CD4-positive, alpha-beta T cell treated with Interleukin-17A for 1 hour (primary cell): ENCODE measurements at places on chromosomes 11 and 22.

GRCh38 chr11:122023614-122024250, 92.3 kb downstream of the BLID start:
- no peak for DNase-seq

DNA sequence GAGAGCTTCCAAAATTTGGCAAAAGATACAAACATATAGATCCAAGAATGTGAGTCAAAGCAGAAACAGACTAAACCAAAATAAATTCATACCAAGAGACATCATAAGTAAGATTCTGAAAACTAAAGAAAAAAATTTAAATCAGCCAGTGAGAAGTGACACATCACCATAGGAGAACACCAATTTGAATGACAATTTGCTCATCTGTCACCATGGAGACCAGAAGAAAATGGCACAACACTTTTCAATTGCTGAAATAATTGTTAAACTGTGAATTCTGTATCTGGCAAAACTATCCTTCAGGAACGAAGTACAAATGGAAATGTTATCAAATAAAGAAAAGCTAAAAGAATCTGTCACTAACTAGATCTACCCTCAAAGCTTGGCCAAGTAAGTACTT, 864.3 kb downstream of the BRD1 start:
- no peak for DNase-seq

DNA sequence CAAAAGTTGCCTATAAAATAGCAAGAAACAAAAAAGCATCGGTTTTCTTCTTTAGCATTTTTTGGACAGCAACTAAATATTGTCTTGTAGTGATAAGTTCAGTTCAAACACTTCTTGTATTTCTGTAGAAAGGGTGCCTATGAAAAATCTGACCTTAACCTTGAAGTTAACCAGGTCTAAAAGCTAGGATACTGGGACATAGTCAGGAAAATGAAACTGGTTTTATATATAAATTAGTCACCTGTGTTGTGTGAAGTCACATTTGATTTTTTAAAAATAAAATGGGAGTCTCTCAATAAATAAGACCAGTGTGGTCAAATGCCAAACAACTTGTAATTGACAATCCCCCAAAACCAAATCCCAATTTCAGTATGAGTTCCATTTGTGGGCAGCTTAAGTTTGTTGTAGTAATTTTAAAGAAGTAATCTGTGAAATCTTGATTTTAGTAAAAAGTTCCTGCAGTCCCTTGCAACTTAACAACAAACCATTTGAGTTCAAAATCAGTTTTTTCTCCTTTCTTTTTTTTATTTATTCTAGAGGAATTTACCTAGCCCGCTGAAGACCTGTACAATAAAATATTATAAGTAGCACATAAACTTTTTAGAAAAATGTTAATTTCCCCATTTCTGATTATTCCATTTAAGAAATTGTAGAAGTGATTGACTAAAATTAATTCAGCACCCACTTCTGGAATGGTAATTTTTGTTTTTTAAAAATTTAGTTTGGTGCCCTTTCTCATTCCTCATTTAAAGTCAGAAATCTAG, 84.5 kb upstream of the PPARA start:
- DNase-seq, result no peak

- DNase-seq, result no peak
Observed at GRCh38 chr22:26554956-26555355, 35.0 kb downstream of the TPST2 start.

- DNase-seq, result no peak
Observed at GRCh38 chr11:408154-409007, 6.4 kb downstream of the SIGIRR start.

DNA sequence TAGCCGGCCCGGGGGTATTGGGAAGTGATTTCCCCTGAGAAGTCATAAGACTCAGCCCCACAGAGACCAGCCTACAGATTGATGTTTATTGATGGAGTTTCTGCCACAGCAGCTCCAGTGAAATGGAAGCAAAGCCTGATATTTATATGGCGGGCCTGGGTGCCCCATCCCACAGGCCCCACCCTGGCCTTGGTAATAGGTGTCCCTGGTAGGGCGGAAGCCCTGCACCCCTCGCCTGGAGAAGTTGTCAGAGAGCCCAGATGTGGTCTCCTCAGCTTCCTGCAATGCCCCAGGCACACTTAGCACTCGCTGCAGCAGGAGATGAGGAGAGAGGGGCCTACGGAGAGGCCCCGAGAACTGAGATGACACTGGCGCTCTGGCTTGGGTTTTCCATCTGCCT, 107.4 kb downstream of the MORC2 start:
- no peak for DNase-seq

GRCh38 chr11:109854731-109855130, 238.5 kb upstream of the ZC3H12C start:
- DNase-seq, result no peak

GRCh38 chr11:65657426-65657825, 5.3 kb downstream of the RELA start:
- DNase-seq, result no peak

GRCh38 chr11:35727140-35727539, 64.6 kb downstream of the TRIM44 start:
- no peak for DNase-seq

GRCh38 chr11:65437436-65438227, 15.0 kb downstream of the NEAT1 start:
- DNase-seq, result no peak

DNA sequence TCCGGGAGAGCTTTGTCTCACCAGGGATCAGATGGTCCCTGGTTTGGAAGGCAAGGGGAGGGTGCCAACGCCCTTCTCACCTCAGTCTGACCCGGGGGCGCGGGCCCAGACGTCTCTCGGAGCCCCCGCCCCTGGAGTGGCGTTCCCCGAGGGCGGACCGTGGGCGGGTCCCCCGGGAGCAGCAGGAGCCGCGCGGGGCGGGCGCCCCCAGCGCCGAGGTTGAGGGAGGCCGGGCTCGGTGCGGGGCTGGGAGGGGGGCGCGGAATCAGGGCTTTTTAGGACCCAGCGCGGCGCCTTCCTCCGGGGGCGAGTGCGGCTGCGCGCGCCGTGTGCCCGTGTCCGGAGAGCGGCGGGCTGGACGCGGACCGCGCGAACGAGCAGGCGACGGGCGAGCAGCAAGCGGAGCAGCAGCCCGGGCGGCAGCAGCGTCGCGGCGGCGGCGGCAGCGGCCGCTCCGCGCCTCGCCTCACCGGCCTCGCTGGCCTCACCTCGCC, at the start of gene KCNC1:
Gene KCNC1 (plus strand): TSS at position 364 of the 494 bp plus-strand sequence. CDS start 1,222 bp downstream, outside the sequence.
- DNase-seq, result no peak

- peak; percentile 78 for DNase-seq
Observed at GRCh38 chr11:62108017-62108750, 15.6 kb upstream of the INCENP start.

- DNase-seq, result no peak
Observed at GRCh38 chr11:44622190-44622650, 56.8 kb downstream of the CD82 start.

GRCh38 chr22:48242461-48242864, 1480.0 kb downstream of the TBC1D22A start:
- no peak for DNase-seq

GRCh38 chr11:134312223-134312622, 19.6 kb upstream of the GLB1L2 start:
- DNase-seq, result no peak

- peak; percentile 72 for DNase-seq
Observed at GRCh38 chr11:105000797-105001196, 22.2 kb downstream of the CASP5 start.

GRCh38 chr22:47250995-47251765, 488.7 kb downstream of the TBC1D22A start:
- no peak for DNase-seq

DNA sequence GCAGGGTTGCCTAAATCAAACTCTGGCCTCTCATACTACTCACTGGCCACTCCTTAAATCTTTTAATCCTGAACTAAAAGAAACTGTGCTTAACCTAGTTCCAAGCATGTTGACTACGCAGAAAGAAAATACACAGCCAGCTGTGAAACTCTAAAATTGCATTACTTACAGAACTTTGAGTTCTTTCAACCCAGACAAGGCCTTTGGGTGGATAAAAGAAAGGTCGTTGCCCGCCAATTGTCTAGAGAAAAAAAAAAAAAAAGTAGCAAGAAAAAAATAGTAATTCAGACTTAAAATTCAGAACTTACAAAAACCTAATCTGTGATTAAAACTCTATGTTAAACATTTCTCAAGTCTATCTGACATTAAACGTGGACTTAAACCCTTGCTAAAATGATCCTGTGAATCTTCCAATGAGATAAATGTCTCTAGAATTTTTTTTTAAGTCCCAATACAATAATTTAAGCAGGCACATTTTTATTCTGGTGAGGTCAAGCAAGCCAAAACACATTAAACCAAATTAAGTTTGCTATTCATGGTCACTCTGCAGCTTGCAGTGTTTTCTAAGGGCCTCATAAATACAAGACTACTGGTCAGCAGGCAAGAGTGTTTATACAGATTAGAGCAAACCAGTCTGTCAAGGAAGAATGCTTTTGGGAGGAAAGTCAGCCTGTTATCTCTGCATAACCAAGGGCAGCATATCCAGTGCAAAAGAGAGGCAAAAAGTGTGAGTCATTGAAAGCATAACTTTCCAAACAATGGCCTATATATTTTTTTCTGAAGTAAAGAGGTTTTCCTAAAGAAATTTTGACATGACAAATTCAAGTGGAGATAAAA, 29.5 kb upstream of the CCDC34 start:
- DNase-seq, result no peak

GRCh38 chr11:130068986-130069658, 572 bp upstream of the APLP2 start:
- peak; percentile 79 for DNase-seq

- no peak for DNase-seq
Observed at GRCh38 chr22:26273011-26273675, 103.9 kb downstream of the SEZ6L start.

DNA sequence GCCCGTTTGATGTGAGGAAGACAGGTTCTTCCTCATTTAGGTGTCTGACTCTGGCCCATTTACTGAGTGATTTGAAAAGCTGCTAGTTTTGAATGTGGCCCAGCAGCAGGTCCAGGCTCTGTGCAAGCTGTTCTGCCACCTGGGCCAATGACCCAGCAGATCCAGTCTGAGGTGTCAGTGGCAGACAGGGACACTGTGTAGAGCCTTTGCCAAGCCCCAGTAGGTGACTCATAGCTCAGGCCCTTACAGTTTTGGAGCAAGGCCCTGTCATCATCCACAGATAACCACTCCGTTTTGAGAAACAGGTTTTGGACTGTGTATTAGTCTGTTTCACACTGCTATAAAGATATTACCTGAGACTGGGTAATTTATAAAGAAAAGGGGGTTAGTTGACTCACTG, 23.9 kb downstream of the TSPAN32 start:
- no peak for DNase-seq

DNA sequence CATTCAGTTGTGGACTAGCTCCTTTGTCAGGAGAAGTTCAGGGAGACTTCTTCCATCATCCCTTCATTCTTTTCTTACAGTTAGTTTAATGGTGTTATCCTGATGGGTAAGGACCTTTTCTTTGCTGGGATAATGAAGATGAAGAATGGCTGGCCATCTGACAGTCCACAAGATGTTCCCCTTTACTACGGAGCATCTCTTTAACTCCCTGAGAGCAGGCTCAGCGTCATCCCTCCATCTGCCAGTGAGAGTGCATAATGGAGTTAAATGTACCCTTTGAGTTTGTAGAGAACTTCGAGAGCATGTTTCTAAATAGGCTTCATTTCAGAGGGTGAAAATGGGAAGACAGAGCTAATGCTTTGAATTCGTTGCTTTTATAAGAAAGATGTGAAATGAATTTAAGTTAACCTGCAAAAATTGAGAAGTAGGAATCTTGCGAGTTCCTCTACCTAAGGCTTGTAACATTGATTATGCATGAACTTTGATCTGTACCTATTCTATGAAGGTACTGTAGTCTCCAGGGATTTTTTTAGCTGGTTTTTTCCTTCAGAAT, 1.7 kb downstream of the EP300 start:
- DNase-seq, result peak; percentile 32

DNA sequence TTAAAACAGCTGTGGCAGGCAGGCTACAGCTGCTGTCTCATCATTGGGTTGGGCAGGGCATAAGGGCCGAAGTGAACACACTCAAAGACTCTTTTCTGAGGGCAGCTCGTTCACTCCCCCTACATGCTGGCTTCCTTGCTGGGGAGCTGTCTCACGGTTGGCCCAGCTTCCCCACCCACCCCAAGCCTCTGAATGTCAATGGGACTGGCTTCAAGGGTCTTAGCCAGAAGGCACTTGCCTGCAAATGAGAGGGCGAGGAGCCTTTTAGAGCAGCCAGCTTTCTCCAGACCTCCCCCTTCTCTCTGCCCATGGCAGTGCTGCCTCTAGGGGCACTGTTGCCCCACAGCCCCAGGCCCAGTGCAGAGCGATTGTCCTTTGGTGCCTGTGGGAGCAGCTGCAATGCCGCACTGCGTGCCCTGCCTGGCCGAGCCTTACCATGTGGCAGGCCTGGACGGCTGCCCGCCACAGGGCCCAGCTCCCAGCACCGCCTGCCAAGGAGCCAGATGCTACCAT, 94.7 kb upstream of the RASSF10 start:
- no peak for DNase-seq

- no peak for DNase-seq
Observed at GRCh38 chr22:48754611-48755058, 1073.0 kb downstream of the BRD1 start.

DNA sequence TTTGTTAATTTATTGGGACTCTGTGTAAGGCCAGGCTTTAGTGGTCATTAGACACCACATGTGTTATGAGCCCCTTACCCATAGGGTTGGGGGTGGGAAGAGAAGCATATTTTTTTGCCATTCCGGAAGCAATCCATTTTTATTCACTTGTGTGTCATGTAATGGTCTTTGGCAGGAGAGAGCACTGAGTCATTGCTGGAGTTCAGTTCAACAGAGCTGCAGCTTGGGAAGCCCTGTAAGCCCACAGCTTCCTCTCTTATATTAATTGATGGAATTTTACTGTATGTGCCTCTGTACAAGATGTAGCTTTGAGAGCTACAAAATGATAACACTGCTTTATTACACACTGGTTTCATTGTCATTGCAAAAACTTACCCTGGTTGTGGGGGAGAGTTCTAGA, 177.3 kb upstream of the SORL1-AS1 start:
- DNase-seq, result no peak

- DNase-seq, result no peak
Observed at GRCh38 chr11:34363363-34364084, 5.7 kb upstream of the ABTB2 start.

DNA sequence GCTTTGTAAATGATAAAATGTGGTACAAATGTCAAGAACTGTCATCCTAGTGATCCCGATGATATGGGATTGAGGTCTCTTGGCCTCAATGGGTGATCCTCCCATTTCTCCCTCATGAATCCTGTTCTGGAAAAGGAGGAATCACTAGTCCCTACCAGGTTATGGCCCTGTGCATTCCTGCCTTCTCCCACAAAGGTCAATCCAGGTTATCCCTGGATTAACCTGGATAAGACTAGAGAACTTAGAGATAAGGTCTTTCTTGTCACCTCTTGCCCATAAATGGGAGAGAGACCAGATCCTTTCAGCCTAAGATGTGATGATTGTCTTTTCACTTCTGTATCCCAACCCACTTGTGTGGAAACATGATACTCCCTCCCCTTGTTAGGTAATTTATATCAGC, 396.7 kb downstream of the BUD13 start:
- no peak for DNase-seq

- DNase-seq, result no peak
Observed at GRCh38 chr11:94326947-94327346, 22.6 kb downstream of the IZUMO1R start.

GRCh38 chr11:88363648-88364065, 26.1 kb upstream of the CTSC start:
- DNase-seq, result no peak
